ENCODE measurements at places on chromosomes 1 and 21.
A peak's percentile ranks its signal among the peaks of the same experiment; 100 is the strongest.

GRCh38 chr1:11100149-11100493 lies 452 bp upstream of the EXOSC10 start:
- no peak for DNase-seq

DNA sequence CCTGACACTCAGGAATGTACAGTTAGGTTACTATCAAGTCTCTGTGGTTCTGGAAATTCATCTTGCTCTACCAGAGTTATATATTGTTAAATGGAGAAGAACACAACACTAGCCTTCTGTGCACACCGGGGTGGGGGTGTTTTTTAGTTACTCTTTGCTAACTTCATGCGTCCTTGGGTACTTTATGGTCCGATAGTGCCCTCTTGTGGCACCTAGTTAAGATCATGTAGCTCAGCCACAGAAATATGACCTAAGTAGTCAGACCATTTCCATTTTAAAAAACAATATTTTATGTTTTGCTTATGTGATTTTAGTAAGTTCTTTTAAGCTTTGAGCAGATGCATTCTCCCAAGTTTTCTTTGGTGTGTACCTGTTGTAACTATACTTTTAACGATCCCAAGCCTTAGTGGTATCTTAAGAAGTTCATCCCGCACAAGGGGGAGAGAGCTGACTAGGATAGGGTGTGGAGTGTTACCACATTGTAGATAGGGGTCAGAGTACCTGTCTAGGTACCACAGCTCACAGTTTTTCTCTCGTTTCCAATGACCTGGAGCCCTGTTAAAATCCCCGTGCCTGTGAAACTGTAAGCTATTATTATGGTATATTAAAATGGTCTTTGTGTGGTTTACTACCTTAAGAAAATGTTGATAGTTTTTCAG lies 20.6 kb upstream of the SH3D21 start:
- peak; percentile 77 for DNase-seq

- DNase-seq, result no peak
These were observed 37.0 kb upstream of the CAMK1G start for GRCh38 chr1:209546390-209547085.

DNA sequence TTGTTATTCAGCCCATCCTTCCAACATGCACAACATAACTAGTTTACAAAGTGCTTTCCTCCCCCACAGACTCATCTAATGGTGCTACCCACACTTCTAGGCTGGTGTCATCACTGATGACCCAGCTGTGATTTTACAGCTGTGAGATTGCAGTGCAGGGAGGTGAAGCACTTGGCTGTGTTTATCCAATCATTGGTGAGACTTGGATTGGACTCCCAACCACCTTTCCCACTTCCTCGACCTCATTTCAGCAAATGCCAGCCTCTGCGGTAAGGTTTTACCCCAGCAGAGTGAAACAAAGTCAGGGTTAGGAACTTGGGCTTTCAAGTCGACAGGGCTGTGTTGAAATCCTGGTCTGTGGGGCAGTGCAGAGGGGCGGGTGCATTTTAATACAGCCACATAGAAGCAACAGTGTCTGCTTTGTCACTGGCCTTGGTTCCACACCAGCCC lies 22.1 kb downstream of the ECHDC2 start:
- no peak for DNase-seq

GRCh38 chr1:203251466-203251865 lies 22.0 kb upstream of the CHIT1 start:
- DNase-seq, result no peak

DNA sequence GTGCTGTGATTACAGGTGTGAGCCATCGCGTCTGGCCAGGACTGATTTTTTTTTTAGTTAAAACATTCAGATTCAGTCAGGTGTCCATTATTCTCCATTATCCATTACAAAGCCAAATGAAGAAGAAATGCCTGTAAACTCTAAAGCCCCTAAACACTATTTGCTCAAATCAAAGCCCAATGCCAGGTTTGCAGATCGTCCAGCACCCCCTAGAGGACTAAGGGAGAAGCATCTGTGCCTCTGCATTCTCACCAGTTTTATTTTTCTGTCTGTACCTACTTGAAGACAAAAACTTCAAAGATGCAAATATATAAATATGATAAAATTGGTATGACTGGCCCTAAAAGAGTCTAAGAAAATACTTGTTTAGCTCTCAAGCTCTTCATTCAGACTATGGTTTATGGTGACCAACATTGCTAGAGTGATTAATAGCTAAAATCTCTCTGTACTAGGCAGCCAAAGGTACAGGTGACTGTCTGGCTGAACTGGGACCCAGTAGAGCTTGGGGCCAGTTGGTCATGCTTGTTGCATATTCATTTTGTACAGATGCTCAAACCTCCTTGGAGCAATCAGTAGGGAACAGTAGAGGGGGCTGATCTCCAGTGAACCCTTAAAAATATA lies 138.4 kb downstream of the SYT2 start:
- DNase-seq, result peak; percentile 46

DNA sequence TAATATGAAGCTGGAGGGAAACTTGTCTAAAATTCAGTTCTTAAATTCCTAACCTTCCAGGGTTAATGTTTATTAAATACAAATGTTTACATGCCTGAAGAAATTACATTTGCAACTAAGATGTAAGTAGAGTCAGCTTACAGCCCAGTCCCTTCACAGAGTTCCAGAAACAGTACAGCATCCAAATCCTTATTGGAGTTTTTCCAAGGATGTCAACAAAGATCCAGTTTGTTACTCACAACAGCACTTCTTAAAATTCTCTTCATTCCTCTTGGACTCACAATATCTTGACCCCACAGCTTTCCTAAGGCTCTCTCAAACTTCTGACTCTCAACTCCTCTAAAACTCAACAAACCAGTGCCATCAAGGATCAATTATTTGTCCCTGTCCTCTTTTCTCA lies 50.1 kb upstream of the RWDD3 start:
- no peak for DNase-seq

GRCh38 chr1:200512191-200512590 lies 102.4 kb upstream of the ZNF281 start:
- no peak for DNase-seq

DNA sequence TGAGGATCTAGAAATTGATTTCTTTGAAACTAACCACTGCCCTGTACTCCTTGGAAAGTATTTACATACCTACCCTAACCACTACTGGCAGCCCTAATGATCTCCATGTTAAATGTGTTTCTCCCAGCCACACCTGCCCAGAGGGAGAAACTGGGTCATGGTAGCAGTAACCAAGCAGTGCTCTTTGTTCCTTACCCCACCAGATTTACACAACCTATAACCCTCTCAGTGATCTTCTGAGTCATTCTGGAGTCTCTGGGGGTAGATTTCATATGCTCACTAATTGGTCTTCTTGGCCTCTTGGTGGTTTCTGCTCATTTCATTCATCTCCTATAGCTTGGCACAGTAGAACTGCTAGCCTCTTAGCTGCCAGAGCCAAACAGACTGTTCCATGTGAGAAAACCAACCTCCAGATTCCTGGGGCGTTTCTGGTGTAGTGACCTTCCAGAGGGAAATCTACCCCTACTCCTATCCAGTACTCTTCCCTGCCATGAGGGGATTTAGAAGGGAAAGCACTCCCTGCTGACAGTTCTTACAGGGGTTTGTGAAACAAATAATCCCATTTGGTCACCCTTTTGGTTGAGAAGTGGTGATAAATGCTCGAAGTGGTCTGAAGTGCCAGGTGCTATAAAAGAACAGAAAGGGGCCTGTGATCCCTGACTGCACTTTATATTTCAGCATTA lies 36.2 kb upstream of the LRIG2 start:
- DNase-seq, result no peak

DNA sequence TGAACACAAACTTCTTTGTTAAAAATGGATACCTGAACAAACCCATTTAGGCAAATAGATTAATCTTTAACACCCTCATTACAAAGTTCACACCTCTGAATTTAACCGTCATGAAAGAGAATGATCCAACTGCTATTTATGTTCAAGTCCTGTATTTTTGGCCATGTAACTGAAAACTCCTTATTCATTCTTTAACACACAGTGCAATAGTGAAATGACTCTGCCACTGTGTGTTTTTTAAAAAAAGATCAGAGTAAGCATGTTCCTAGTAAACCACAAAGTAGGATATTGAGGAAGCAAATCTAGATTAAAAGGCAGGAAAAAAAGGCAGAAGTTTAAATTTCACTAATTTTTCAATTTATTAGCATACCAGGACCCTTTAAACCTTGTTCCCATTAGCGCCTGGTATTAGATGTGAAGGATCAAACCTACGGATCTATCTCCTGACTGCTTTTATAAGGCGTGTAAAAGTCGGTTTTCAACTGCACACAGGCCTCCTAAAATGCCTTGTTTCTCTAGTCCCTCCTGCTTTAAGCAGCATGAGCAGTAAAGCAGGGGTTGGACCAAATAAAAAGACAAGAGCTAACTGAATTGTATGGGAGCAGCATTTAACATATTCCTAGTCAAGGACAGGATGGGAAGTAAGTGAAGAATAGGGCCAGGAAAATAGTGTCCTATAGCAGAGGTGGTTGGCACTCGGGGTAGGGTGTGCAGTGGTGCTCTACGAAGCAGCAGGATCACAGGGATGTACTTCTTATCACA lies 33.4 kb downstream of the NUCKS1 start:
- no peak for DNase-seq

DNA sequence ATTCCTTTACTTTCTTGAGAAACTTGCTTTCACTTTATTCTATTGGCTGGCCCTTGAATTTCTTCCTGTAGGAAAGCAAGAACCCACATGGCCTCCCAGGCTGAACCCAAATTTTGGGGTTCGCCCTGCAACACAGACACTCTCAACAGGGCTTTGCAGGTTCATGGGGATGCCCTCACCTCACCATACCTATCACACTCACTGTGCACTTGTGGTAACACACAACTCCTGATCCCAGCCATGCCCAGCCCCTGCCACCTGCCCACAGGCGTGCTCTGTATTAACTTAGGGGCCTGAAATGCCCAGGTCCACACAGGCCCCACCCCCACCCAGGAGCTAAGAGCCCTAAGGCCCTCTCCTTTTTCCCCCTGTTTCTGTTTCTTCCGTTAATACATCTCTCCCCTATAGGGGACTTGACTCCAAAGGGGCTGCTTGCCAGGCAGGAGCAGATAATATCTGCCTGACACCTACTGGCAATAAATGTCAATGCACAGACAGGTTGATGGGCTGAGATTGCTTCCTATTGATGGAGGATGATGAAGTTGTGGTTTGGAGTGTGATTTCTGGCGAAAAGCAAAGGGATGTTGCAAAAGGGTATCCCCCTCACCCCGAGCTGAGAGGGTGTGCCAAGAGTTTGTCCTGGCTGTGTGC lies 171.5 kb downstream of the AJAP1 start:
- DNase-seq, result no peak

- DNase-seq, result no peak
These were observed 30.0 kb downstream of the BCAS2 start for GRCh38 chr1:114551400-114551799.

GRCh38 chr21:33980276-33980916 lies 64.8 kb upstream of the ATP5PO start:
- peak; percentile 39 for DNase-seq

- DNase-seq, result no peak
These were observed 6.7 kb upstream of the ELOA start for GRCh38 chr1:23736437-23737134.

DNA sequence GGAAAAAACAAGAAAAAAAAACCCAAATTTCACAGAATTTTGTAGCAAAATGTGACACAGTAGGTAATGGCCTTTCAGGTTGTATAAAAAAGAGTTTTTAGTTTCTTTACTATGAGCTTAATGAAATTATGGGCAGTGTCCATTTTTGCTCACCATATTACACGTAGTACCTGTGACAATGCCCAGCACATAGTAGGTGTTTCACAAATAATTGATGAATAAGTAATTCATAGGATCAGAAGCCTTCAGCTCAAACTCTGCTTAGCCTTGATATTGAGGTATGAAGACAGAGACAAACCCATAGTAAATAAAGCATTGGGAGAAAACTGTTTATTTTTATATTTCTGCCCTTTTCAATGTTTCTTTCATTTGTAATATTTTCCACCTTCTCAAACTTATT lies 97.2 kb downstream of the LHX9 start:
- no peak for DNase-seq

DNA sequence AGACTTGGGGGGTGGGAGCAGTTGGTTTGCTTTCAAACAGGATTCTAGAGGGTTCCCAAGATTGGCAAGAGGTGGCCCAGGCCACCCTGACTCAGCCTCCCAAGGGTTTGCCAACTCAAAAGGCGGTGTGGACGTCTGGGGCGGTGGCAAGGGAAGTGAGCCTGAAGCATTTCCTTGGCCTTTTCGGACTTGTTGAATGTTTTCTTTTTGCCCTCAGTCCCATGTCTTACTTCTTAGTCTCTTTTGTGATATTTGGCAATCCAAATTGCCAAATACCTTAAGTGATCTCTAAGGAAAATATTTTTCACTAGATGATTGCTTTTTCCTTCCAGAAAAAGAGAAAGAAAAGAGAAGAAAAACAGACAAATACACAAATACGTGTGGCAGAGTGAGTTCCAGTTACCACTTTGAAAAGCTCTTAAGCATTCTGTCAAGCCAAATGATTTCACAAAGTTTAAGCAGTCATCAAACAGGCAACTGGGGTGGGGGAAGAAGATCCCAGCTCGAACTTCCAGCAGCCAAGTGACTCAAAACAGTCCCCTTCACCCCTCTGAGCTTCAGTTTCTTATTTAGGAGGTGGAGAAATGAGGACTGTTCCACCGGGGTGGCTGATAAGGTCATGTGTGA lies 374.6 kb upstream of the USP24 start:
- DNase-seq, result no peak

DNA sequence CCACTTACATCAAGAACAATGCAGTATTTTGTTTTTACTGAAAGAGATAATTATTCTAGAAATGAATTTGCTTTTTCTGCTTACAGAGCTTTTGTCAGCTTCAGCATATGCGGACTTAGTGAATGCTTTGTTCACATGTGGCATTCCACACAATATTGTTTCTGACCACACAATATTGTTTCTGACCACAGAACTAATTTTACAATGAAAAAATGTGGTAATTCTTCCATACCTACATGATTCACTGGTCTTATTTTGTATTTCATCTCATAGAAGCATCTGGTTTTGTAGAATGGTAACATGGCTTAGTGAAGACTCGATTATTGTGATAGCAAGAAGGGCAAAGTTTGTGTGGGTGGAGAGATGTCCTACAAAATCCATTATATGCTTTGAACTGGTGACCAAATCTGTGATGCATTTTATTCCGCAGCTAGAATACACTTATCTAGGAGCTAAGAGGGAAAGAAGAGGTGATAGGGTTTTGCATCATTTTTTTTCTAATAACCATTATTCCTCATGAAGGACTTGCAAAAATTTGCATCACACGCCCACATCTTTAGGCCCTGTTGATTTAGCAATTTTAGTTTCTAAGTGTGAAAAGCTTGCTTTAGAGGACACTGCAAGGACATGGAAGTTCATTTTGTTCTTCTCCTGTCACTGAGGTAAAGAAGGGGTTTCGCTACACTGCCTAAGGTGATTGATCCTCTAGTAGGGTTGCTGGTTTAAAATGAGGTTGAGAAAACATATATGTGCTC lies 75.3 kb downstream of the HLX start:
- no peak for DNase-seq

GRCh38 chr1:9473032-9473807 lies 66.0 kb upstream of the SLC25A33 start:
- no peak for DNase-seq

DNA sequence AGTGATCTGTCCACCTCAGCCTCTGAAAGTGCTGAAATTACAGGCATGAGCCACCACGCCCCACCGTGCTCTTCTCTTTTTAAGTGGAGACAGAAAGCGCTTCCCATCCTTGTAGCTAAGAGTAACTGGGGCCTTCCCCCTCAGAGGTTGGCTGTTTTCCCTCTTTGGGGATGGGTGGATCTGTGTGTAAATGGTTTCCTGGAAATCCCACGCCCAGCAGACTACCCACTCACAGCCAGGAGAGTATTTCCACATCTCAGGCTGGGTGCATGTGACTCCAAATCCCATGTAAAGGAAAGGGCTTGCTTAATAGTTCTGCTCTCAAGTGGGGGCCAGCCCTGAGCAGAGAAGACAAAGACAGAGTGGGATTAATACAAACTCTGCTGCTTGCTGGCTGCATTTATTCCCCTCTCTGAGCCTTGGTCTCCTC lies 19.6 kb upstream of the TCEA3 start:
- no peak for DNase-seq

Measured in activated naive CD4-positive, alpha-beta T cell treated with anti-CD3 and anti-CD28 coated beads, Interleukin-2, amount 10 ng/mL, durations not matched to agents 7 days and 5 days (primary cell).